ENCODE measurements at places on chromosomes 6 and 20.

DNA sequence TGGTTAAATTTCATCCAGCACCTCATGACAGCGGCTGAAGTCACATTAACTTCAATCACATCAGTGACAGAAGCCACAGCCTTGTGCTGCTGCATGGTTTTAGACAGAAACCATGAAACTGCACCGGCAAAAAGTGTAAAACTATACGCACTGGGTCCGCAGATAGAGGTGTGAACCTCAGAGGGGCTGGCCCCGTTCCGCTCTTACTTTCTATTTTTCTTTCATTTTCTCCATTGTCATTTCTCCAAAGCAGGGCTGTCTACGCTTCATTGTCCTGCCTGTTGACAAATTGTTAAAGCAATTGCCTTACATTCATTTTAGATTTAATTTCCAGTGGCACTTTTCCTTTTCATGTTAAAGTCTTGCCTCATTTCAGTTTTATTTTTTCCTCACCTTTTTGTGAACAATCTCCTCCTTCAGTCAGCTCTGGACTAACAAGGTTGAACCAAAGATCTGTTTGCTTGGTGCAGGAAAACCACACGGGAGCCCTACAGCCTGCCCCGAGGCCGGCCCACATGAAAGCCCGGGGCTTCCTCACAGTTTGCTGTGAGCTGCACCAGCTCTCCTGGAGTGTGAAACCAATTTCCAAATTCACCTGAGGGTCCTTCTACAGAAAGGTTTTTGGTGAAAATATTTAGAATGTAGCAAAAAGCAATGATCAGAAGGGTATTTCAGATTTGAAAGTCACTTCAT is 63.7 kb downstream of the PRR18 start:
- no peak for DNase-seq

DNA sequence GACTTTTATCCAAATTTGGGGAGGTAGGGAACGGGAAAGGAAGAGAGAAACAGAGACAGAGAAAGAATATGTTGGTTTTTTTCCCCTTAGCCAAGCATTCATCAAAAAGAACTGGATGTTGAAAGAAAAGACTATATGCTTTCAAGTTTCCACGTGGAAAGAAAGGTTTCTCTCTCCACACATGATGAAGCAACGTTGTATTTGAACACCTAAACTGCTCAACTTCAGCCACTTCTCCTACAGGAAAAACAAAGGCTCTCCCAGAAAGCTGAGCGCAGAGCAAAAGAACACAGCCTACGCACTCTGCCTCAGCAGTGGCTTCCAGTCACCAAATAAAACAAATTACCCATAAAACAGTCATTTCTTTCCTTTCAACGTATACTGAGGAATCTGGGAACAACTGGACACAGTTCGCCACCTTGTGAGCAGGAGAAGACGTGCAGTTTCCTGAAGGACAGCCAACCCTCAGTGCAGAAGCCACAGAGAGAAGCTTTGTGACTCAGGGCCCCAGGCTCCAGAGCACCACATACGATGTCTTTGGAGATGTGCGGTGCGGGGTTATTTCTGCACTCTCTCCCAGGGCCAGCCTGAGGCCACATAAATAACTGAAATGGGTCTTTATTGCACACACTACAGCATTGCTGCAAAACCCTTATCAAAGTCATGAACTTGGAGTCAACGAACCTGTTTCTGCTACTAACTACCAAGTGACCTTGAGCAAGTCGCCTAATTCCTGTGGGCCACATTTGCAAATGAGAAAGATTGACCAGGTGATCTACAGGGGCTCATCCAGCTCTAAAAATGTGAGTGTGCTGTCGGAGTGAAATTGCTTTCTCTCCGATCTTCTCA is 10.1 kb downstream of the IL17F start:
- peak; percentile 47 for DNase-seq

GRCh38 chr6:148530394-148530953 is 187.8 kb downstream of the SASH1 start:
- DNase-seq, result peak; percentile 67

DNA sequence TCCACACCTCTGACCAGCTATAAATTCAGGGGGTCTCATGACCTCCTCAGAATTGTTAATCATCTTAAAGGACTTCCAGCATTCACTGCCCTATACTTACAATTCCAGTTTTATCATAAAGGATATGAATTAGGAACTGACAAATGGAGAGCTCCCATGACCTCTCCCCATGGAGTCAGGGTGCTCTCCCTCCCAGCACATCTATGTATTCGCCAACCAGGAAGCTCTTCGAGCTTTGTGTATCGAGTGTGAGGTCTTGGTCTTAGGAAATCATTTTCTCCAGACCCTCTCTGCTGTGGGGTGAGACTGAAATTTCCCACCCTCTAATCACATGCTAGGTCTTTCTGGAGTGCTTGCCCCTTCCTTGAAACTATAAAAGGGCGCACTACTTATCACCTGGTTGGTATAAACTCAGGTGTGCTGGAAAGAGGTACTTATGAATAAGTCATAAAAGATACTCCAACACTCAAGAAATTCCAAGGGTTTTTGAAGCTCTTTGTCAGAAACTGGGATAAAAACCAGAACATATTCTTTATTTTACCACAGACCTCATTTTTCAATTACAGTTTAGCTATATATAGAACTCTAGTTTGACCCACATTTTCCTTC is 238.4 kb upstream of the OPRM1 start:
- no peak for DNase-seq

DNA sequence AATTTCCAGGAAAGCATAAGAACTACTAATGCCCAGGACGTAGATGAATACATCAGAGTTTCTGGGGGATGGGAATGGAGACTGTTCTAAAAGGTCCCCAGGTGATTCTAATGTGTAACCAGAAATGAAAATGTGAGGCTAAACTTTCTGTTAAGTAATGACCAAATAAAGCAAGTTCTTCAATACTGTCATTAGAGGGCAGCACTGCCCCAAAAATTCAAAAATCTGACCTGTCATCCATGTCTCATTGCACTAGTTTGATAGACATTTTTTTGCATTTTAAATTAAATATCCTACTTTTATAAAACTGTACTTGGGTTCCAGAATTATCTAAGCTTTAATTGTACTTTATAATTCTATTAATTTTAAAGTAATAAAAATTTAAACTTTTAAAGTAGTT is 94.9 kb downstream of the RFX6 start:
- DNase-seq, result peak; percentile 46

DNA sequence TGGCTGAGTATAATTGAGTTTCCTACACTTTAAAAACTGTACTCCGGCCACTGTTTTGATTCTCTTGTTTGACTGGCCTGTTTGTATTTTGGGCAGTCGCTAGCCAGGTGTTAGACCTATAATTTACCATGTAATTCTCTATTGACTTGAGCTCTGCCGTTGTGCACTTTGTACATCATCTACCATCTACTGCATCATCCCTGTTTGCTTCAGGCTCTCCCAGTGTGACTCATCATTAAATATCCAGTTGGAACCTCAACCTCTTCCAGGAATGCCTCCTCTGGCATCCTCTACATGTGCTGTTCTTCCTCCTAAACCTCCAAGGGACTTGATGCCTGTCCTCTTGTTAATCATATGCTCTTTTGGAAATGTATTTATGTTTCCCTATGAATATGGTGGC is 72.3 kb downstream of the FARS2 start:
- peak; percentile 20 for DNase-seq

GRCh38 chr20:4795394-4795793 is 73.7 kb downstream of the PRND start:
- DNase-seq, result peak; percentile 68

- no peak for DNase-seq
Measured at GRCh38 chr20:9616455-9616805, 102.0 kb downstream of the LAMP5 start.

DNA sequence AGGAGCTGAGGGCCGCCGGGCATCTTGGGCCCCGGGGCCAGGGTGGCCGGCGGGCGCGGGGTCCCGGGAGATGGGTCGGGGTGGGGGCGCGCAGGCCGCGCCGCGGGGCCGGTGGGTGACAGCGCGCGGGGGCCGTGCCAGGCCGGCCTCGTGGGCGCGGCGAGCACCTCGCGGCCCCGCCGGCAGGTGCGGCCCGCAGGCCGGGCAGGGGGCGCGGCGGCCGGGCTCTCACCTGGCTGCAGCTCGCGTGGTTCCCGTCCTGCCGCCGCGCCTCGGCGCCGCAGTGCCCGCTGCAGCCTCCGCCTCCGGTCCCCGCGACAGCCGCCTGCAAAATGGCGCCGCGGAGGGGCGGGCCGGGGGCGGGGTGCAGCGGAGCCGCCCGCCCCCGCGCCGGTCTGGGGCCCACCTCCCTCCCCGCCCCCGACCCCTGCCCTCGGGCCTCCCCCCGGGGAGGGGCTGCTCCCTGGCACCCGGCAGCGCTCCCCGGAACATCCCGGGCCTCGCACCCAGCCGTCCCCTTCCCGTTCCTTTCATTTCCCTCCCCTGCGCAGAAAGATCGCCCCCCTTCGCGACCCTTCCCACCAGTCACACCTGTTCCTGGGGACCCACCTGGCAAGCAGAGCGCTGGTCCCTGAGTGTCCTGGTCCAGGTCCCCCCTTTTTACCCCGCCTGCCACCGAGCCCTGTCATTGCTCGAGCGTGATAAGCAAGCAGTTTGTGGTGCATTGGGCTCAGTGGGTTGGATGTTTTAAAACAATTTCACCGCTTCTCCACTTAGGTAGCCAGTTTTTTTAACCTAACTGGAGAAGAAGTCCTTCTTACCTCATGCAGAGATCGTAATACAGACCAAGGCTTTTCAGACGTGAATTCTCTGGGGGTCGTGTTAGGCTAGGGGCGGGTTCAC is at the start of gene SLC23A2:
Gene SLC23A2, minus strand, starts transcription at position 337 of the 903 bp plus-strand sequence. CDS start 68,948 bp downstream, outside the sequence.
- peak; percentile 21 for DNase-seq

- no peak for DNase-seq
Measured at GRCh38 chr6:135234492-135234780, 53.3 kb downstream of the MYB start.

DNA sequence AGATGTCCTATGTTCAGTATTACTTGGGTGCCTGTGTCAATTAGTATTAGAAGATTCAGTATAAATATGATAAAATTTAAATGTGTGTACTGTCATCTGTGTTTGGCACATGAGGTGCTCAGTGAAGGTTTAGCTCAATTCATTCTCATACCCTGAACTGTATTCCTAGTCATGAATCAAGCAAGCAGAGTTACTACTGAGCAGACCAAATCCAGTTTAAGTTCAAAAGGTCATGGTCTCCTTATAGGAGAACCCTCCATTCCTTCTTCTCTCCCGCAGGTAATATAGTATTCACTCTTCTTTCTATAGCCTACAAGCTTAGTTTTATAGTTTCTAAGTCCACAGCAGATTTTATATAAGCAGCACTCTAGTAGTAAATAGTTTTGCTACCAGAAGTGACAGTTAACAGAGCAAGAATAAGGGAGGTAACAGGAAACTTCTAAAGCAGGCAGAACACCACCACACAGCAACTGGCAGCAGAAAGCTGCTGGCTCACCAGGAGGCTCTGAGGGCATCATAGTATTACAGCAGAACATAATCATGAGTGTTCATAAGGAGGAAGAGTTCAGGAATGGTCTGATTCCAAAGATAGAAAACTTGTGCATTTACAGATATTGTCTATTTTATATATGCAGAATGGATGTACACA is 133.2 kb downstream of the SLC16A10 start:
- no peak for DNase-seq

GRCh38 chr6:77487808-77488425 is 24.6 kb upstream of the HTR1B start:
- DNase-seq, result no peak

DNA sequence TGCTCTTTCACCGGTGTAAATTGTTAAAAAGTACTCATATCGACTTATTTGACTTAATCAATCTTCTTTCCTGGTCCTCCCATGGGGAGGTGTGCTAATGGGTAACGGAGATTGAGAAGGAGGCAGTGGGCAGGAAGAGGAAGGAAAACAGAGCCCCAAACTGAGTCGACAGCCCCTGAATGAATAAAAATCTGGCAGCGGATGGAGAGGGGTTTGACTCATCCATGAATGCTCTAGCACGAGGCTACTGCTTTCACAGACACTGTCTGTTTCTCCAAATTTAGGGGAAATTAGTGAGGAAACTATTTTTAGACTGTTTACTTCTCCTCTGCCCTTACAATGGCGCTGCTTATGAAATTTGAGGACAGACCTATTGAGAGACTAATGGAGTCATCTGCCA is 142.2 kb upstream of the ATXN1 start:
- DNase-seq, result peak; percentile 32

DNA sequence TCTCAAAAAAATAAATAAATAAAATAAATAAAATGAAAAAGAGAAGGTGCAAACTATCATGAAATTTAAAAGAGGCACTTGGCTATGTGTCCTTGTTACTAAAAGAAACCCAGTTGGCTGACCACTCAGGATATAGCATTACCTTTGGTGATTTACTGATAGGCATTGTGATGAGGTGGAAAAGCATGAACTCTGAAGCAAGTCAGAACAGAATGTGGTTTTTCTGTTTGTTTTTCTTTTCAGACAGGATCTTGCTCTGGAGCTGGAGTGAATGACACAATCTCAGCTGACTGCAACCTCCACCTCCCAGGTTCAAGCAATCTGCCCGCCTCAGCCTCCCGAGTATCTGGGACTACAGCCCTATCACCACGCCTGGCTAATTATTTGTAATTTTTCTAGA is 31.9 kb downstream of the ZNF184 start:
- DNase-seq, result no peak

GRCh38 chr6:95519228-95520037 is 57.9 kb upstream of the MANEA start:
- DNase-seq, result no peak

- peak; percentile 84 for DNase-seq
Measured at GRCh38 chr20:14951707-14952418, 614.5 kb upstream of the FLRT3 start.

- DNase-seq, result peak; percentile 49
Measured at GRCh38 chr6:36873612-36874442, 776 bp downstream of the PPIL1 start.

GRCh38 chr6:56026455-56027180 is 151.2 kb upstream of the BMP5 start:
- DNase-seq, result peak; percentile 64

DNA sequence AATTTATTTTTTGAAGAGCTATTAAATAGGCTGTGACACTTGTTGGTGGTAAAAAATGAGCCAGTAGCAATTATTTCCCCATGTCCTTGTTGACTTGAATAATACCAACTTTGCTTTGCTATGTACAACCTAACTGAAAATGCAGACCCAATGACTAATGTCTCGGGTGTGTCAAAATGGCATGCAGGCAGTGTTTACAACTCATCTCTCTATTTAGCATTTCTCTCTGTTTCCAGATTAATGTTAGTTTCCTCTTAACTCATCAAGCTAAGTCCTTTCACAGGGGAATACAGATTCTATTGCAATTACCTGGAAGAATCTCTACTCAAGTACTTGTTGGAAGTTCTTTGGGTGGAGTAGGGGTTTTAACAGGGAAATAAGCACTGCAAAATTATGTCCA is 504.4 kb downstream of the BCKDHB start:
- DNase-seq, result peak; percentile 69

DNA sequence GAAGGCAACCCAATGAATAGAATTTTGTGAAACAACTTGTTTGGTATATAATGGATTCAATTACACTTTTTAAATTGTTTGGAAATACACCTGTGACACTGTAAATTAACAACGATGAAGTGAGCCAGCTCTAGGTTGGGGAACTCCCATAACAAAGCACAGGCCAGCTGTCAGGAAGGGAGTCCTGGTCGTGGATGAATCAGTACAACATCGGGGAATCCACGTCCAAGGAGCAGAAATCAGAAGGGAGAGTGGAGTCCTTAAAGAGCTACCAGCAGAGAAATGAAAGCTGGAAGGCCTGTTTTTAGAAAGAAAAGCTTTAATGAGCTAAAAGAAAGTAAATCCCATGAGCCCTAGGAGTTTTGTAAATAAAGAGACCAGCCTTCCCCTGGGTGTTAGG is 223.1 kb upstream of the SLC35B3 start:
- DNase-seq, result no peak
